ENCODE measurements at places on chromosomes 12 and 14.
A peak's percentile ranks its signal among the peaks of the same experiment; 100 is the strongest.

DNA sequence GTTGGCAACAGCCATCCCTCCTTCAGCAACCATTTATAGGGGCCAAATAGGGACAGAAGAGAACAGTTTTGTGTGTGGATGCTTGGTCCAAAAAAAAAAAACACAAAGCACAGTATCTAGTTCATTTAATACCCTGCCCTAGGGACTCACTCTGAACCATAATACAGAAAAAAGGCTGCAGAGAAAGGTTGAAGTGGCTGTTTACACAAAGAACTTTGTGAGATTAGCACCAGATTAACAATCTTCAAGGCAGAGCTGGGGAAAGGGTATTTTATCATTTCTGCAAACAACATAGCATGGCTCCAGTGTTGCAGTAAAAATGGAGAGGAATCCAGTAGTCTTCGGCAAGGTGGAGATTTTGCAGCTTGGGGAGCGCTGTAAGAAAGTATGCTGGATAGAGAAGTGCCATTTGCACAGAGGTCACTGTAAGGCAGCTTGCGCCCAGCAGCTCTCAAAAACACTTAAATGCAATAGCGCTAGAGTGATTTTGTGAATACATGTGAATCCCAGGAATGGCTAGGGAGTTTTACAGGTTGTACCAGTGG lies 124.2 kb upstream of the PLEKHA5 start:
- no peak for DNase-seq

DNA sequence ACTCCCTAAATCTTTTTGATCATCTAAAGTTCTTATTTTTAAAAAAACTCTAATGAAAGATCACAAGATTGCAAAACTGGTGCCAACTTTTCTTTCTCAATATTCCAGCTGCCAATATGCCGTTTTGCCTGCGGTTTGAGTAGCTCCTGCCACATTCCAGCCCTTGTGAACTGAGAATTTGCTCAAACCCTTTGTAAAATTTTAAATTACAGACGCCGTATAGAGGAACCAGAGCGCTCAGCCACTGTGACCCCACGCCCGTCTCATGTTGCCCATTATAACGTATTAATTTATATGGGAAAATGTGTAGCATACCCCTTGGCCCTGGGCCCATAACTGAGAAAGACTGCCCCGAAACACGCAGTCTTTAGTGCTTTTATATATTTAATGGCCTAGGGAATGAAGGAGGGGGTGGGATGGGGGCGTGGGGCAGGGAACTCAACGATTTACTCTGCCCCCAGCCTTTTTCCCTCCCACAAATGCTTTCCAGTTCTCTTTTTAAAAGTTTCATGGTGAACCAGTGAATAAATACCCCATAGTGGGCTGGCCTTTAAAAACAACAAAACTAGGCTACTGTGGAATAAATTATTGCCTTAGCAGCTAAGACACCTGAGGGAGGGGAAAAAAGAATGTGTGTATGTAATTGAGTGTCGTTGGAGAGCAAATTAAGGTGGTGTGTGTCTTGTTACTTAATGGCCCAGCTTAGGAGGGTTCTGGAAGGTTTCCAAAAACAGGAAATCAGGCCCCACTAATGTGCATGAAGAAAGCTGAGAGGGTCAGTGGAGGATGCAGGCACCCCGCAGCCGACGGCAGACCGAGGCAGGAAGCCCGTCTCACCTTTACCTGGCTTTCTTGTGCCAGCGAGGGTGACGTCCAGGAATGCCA lies 45.7 kb upstream of the RFLNA start:
- no peak for DNase-seq

- no peak for DNase-seq
Observed at GRCh38 chr14:52649511-52649910, 45.8 kb downstream of the ERO1A start.

- peak; percentile 23 for DNase-seq
Observed at GRCh38 chr12:82299319-82300025, 58.7 kb downstream of the CCDC59 start.

- peak; percentile 11 for DNase-seq
Observed at GRCh38 chr14:26128931-26129671, 468.7 kb downstream of the NOVA1 start.

GRCh38 chr12:126895951-126896913 lies 1370.7 kb upstream of the TMEM132C start:
- DNase-seq: no peak

- no peak for DNase-seq
Observed at GRCh38 chr12:6374028-6374785, 1.2 kb downstream of the SCNN1A start.

GRCh38 chr12:123393747-123394146 lies 9.8 kb downstream of the KMT5A start:
- DNase-seq: peak; percentile 15

DNA sequence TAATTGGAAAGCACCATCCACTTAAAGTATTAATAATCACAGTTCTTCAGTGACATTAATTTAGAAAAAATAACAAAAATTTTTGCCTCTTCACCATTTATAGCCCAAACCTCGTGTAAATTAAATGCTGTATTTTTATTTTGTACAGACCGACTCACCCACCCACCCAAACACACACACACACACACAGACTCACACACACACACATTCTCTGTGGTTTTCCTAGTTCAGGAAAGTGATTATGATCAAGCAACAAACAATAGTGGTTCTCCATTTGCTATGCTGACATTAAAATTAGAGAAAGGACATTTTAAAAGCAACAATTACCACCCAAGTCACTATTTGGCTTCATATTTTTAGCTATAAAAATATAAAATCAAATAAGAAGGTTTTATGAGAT lies 112.5 kb upstream of the FLRT2 start:
- DNase-seq: no peak

GRCh38 chr12:26830783-26831551 lies 2.0 kb downstream of the ITPR2 start:
- no peak for DNase-seq

DNA sequence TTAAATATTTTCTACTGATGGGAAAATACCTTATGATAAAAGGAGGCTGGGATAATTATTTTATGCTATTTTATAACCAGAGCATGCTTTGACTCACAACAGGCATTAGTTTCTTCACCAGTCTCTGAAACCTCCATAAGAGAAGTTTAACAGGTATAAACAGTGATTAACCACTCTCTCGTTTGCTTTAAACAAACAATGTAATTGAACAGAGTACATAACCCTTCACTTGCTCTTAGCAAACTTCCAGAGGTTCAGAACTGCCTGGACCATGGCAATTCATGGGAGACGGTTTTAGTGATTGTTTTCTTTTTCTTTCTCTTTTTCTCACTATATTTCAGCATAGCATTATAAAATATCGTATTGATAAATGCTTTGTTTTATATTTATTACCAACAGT lies 35.3 kb downstream of the CFAP251 start:
- DNase-seq: no peak

DNA sequence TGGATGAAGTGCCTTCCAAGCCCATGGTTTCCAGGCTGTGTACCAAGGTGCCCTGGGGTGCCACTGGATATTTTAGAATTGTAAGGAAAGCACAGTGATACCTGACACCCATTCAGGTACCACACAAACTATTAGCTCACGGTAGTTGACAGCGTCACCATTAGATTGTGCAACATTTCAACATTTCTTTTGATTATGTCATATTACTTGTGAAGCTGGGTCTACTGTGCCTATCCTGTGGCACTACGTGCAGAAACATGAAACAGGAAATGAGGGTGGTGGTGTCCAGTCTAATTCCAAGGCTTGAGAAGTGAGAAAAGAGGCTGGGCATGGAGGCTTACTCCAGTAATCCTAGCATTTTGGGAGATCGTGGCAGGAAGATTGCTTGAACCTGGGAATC lies 75.5 kb upstream of the CPM start:
- DNase-seq: no peak

GRCh38 chr12:1776170-1776921 lies 44.0 kb upstream of the LRTM2 start:
- DNase-seq: peak; percentile 90

- no peak for DNase-seq
Observed at GRCh38 chr12:31962076-31962475, 2.9 kb downstream of the RESF1 start.

DNA sequence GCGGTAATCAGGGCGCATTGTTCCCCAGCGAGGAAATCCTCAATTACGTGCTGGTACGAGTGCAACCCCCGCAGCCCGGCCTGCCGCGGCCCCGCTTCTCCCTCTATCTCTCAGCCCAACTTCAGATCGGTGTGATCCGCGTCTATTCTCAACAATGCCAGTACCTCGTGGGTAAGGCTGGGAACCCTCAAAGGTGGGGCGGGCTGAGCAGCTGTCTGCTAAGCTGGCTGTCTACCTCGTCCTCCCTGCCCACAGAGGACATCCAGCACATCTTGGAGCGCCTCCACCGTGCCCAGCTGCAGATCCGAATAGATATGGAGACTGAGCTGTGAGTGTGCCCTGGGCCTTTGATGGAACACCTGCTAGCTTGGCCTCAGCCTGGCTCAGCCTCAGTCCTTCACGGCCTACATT lies 996 bp downstream of the REC8 start:
- no peak for DNase-seq

GRCh38 chr14:75470238-75470797 lies 42.5 kb downstream of the JDP2 start:
- DNase-seq: no peak

GRCh38 chr14:70804556-70805162 lies 4.7 kb downstream of the MAP3K9 start:
- no peak for DNase-seq

DNA sequence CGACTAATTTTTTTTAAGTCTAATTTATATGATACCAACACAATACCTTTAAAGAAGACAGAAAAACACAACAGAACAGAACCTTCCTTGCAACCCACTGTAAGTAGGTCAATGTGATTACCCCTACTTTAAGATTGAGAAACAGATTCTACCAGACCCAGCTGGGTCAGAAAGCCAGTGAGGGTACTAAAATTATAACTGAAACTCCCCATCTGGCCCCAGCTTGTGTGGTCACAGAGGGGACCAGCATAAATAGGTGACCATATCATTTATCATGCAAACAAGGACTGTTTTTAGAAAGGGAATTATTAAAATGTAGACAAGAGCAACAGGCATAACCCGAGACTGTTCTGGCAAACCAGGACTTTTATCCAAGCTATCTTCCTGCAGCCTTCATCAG lies 30.1 kb upstream of the FRMD6 start:
- DNase-seq: no peak
